Colonic mucosa (tissue), 4 donors: ENCODE measurements at places on chromosomes 5 and 9. TPM values are rescaled to one million over a fixed set of nuclear protein-coding genes. Genes with fewer than 3 reads are reported as not detected.

DNA sequence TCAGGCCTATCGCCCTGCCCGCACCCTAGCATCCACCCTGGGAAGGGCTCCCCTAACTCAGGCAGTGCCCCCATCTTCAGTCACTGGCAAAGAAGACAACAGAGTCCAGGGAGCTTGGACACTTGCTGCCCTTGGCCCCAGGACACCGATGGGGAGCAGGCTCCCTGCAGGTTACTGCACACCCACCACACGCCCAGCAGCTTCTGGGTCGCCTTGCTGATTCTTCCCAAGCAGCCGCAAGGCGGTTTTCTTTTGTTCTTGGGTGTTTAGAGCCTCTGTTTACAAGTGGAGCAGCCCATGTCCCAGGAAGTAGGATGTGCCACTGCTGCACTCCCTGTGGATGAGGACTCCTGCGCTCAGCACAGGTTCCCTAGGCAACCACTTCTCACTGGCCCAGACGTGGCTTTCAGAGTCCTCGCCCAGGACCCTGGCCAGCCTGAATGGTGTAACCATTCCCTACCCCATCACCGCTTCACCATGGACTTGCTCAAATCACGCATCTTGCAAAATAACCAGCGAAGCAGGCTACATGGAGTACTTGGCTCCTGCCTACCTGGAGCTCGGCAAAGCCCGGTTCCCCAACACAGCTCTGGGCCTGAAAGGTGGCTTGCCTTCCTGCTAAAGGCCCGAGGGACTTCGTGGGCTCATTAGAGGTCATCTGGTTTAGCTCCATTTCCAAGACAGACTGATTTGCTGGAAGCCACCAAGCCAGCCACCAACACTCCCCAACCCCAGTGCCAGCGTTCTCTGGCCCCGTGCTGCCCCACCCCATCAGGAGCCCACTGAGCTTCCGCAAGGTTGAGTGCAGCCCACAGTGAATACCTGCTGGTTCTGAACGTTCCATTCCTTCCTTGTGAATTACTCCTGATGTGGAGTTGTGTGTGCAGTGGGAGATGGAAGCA, 60.0 kb downstream of the PSMB7 start:
- H3K4me3 ChIP-seq = no peak overlapping the region
- H3K4me1 ChIP-seq = no peaks in the 10 kb centered on the region
- no peaks in the 10 kb centered on the region for H3K36me3 ChIP-seq
- no peak for DNase-seq

The FABP6 gene
- total RNA-seq = not detected

The LRRTM2 gene
- total RNA-seq = 0.10 TPM

- DNase-seq = no peak
- no peaks in the 10 kb centered on the region for H3K36me3 ChIP-seq
- H3K4me1 ChIP-seq = no peaks in the 10 kb centered on the region
Measured at GRCh38 chr5:113058269-113058668, 81.7 kb downstream of the DCP2 start.

The IL11RA gene
- 10.5 TPM for total RNA-seq

The DMXL1 gene
- 28.7 TPM for total RNA-seq

DNA sequence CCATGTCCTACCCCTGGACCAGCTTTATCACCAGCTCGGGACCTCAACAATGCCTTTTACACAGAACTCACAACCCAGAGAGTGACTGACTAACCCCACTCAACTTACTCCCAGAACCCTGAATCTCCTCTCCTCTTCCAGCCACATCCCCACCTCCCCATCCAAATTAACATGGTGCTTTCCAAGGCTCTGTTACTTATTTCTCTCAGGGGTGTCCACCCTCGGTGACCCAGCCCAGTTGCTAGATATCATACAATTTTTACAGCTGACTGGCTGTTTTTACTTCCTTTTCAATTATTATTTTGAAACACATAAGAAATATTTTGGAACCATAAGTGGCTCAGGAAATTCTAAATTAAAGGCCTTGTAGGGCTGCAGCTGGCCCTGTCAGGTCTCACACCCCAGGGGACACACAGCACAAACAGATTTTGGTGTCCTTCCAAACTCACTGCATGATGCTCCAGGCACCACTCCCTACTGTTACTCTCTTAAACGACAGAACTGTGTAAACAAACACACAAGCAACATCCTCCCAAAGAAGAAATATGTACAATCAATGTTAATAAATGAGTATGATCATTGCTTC, 180.6 kb downstream of the ADAMTS12 start:
- no peak overlapping the region for H3K27ac ChIP-seq
- H3K27me3 ChIP-seq = no peaks in the 10 kb centered on the region
- H3K4me3 ChIP-seq = no peak overlapping the region
- H3K4me1 ChIP-seq = no peaks in the 10 kb centered on the region

DNA sequence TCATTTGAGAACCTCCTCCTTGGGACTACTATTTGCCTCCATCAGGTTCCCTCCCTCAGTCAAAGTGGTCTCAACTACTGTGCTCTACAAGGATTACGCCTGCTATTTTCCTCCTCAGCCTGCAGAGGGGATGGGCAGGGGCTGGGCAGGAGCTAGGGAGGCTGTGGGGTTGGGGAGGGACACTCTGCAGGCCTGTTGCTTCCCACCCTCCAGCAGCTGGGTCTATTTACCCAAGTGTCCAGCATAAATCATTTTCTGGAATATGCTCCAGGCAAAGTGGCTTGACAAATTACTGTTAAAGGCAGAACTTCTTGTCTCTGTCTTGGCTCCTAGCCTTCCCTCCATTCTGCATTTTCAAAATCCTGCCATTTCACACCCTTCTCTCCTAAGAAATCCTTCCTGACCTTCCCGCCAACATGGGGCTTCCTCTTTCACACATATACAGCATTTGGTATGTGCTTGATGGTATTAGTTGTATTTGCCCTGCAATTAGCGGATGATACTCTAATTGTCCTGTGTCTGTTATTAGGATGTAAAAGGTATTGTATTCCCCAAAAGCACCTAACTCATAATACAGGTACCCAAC, 106.7 kb downstream of the EFNA5 start:
- no peak overlapping the region for H3K4me3 ChIP-seq
- DNase-seq = no peak
- H3K4me1 ChIP-seq = no peaks in the 10 kb centered on the region

The MARCHF11 gene
- total RNA-seq = not detected

- H3K36me3 ChIP-seq = peaks cover 8% of the 10 kb centered on the region
- no peak overlapping the region for H3K27ac ChIP-seq
- no peaks in the 10 kb centered on the region for H3K4me1 ChIP-seq
- H3K27me3 ChIP-seq = no peaks in the 10 kb centered on the region
Measured at GRCh38 chr5:179595916-179596315, 27.6 kb downstream of the HNRNPH1 start.

- no peak for DNase-seq
- no peaks in the 10 kb centered on the region for H3K36me3 ChIP-seq
- H3K4me3 ChIP-seq = no peak overlapping the region
- no peaks in the 10 kb centered on the region for H3K4me1 ChIP-seq
- no peak overlapping the region for H3K27ac ChIP-seq
Measured at GRCh38 chr9:68558545-68558944, 17.9 kb upstream of the TMEM252 start.

DNA sequence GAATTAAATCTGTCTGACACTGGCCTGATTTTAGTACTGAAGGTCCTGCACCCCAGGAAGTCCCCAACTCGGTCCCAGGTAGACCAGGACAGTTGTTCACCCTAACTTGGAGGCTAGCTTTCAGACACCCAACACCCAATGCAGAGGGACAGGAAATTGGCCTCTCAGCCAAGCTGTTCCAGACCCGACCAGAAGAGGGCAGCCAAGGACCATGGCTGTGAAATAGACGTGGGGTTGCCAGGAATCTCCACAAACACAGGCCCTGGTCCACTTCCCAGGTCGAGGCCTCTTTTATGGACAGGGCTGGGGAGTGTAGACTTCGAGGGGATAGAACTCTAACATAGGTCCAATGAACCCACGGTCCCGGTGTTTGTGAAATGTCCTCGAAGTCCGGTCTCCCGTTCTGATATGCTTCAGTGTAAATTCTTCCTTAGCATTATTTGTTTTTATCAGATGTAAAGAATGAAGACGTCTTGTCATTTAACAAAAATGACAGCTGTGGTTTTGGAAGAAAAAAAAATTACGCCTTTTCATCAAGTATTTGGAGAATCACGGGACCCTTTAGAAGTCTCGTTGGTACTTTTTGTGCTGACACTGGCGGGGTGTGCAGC, 260.3 kb upstream of the ADAMTS16 start:
- H3K4me3 ChIP-seq = no peak overlapping the region
- DNase-seq = peak; percentile 66
- H3K36me3 ChIP-seq = no peaks in the 10 kb centered on the region

The CRB2 gene
- 0.69 TPM for total RNA-seq

DNA sequence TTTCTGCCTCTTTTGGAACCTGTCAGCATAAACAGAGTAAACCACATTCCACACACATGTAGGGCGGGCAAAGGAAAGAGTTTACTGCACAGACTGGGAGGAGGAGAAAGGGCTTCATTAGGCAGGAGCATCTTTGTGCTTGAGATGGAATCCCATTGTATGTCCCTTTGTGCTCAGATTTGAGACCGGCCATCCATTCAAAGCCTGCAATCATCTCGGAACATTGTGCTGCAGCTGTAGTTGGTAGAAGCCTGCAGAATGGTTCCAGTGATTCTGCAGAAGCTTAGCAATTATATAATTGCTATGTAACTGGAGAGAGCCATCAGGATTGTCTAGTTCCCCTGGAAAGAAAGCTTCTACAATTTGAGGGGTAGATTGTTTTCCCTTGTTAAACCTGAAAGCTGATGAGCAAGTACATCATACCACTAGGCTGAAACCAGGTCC, 16.5 kb downstream of the ZNF462 start:
- H3K27me3 ChIP-seq = no peaks in the 10 kb centered on the region
- DNase-seq = no peak

The PCDHGB5 gene
- 2.1 TPM for total RNA-seq

The ELP1 gene
- total RNA-seq = 11.8 TPM

The PLCXD3 gene
- total RNA-seq = 0.47 TPM

The PRDM9 gene
- not detected for total RNA-seq

DNA sequence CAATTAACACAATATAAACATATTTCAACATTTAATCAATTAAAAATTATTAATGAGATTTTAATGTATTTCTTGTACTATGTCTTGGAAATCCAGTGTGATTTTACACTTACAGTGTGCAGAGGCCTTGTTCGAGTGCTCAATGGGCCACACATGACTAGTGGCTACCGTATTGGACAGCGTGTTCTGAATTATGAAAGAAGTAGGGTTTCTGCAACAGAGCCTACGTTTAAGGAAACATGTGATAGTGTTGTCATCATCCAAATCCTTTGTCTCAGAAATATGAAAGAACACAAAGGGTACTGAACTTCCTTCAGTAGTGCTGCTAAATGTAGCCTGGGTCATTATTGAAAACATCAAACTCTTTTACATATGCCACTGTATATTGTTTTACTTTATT, 29.5 kb downstream of the NPR3 start:
- no peak for DNase-seq
- no peak overlapping the region for H3K27ac ChIP-seq
- H3K4me3 ChIP-seq = no peak overlapping the region
- H3K36me3 ChIP-seq = no peaks in the 10 kb centered on the region

The ISOC1 gene
- 36.2 TPM for total RNA-seq

The RORB gene
- 0.15 TPM for total RNA-seq

- peaks cover 18% of the 10 kb centered on the region for H3K27me3 ChIP-seq
- no peaks in the 10 kb centered on the region for H3K36me3 ChIP-seq
- DNase-seq = peak; percentile 54
- H3K27ac ChIP-seq = no peak overlapping the region
- peaks cover 6% of the 10 kb centered on the region for H3K4me1 ChIP-seq
Measured at GRCh38 chr5:178114325-178115135, 1.2 kb downstream of the N4BP3 start.

DNA sequence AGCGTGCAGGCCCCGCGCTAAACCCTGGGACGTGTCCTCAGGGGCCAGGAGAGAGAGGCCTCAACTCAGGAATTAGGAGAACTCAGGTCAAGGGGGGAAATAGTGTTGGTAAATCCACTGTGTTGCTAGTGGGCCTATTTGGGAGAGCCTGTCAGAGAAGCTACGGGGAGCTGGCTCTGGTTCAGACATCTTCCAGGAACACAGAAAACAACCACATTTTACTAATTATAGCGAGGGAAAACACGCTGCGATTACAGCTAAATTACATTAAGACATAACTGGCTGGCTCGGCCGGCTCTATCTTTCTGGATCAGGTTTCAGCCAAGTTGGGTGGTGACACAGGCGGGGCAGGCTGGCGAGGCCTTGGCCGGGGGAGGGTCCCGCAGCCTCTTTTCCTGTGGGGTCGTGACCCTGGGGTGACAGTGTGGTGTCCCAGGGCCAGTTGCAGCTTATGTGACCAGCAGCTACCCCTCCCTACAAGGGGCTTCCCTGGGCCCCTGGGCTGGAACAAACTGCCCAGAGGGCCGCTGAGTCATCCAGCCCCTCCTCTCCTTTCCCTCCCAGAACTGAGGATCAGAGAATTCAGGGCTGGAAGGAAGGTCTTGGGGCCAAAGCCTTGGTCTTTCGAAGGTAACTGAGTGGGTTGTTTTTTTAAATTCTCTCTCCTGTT, 75.1 kb downstream of the FGF18 start:
- peak overlapping the region; percentile 20 for H3K27ac ChIP-seq
- no peaks in the 10 kb centered on the region for H3K4me1 ChIP-seq
- DNase-seq = peak; percentile 29
- no peaks in the 10 kb centered on the region for H3K27me3 ChIP-seq
- no peak overlapping the region for H3K4me3 ChIP-seq

DNA sequence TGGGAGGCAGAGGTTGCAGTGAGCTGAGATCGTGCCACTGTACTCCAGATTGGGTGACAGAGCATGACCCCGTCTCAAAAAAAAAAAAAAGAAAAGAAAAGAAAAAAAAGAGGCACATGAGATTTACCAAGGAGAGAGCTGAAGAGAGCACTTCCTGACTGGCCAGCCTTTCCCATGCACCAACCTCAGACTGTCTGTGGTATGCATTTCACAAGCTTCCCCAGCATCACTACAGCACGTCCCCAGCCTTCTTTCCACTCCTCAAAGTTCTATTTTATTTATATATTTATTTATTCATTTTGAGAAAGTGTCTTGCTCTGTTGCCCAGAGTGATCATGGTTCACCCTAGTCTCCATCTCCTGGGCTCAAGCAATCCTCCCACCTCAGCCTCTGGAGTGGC, 13.6 kb upstream of the FUBP3 start:
- no peak overlapping the region for H3K27ac ChIP-seq
- H3K27me3 ChIP-seq = no peaks in the 10 kb centered on the region
- DNase-seq = no peak

- no peaks in the 10 kb centered on the region for H3K36me3 ChIP-seq
- H3K4me1 ChIP-seq = no peaks in the 10 kb centered on the region
- H3K4me3 ChIP-seq = no peak overlapping the region
- H3K27ac ChIP-seq = no peak overlapping the region
- H3K27me3 ChIP-seq = no peaks in the 10 kb centered on the region
- no peak for DNase-seq
Measured at GRCh38 chr5:81163651-81164050, 69.5 kb upstream of the CKMT2 start.

DNA sequence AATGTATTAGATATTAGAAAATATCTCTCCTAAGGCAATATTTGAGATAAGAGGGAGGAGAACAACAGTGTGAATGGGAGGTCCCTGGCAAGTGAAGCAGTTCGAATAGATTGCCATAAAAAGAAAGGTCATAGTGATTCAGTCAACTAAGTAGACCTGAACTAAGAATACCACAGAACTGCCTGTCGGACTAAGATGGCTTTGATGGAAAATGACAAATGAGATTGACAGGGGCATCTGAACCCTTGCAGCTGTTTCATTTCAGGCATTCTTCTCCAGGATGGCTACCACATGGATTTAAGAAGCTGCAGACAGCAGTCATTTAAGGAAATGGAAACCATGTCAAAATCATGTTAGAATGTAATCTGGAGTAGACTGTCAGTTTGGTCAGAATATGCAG, 308.4 kb upstream of the MEF2C start:
- no peaks in the 10 kb centered on the region for H3K27me3 ChIP-seq
- no peaks in the 10 kb centered on the region for H3K36me3 ChIP-seq
- no peak for DNase-seq
- no peaks in the 10 kb centered on the region for H3K4me1 ChIP-seq
- H3K27ac ChIP-seq = no peak overlapping the region

The P4HA2 gene
- 79.6 TPM for total RNA-seq
